ENCODE measurements at places on chromosomes 13 and 19.

DNA sequence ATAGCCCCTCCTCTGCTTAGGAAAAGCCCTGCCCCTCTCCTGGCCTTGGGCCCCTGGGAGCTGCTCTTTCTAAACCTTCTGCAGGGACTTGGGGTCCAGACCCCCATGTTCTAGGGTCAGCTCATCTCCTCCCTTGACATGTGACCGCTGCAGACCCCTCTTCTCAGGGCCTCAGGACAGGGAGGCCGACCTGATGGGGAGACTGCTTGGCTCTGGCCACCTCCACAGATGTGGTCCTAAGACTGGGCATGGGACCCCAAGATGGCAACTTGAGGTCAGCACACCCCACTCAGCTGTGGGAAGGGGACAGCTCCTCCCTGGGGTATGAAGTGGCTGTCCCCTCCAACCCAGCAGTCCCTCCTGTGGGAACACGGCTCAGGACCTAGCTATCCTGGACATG lies 3.9 kb upstream of the SIX5 start:
- DNase-seq, result no peak

GRCh38 chr13:27660511-27660910 lies 38.8 kb downstream of the POLR1D start:
- no peak for DNase-seq

GRCh38 chr19:36254848-36255247 lies 39.9 kb downstream of the ZNF146 start:
- DNase-seq, result no peak

GRCh38 chr19:13621413-13621812 lies 115.1 kb upstream of the CACNA1A start:
- peak; percentile 97 for DNase-seq

DNA sequence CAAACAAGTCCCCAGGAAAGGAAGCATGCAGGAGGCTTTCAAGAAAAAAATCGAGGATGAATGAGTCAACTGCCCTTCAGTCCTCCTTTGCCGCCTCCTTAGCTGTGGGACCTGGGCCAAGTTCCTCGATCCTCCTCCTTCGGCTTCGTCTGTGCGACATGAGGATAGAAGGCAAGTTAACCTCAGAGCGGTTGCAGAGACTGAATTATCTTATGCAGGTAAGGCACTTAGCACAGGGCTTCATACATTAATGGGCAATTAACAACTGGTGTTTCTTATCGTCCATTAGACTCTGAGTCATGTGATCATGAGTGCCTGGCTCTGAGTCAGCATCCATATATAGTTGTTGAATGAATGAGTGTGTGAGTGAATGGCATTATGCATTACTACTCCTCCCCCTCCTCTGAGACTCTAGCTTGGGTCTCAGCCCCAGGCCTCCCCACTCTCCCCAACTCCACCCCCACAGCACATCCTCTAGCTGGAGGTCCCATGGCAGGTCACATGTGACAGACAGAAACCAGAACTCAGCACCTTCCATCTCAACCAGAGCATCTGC lies 1.6 kb upstream of the TTC9B start:
- DNase-seq, result peak; percentile 90

- DNase-seq, result peak; percentile 84
Measured at GRCh38 chr19:11197291-11198174, at the start of gene KANK2. TSS of gene KANK2 (minus strand) at chr19:11197545. CDS start at chr19:11194511, 3,034 bp downstream.
